NCI-H187 treated with DMSO at 0.1 percent for 48 hours (cell line): ENCODE measurements at places on chromosomes 4 and X.

GRCh38 chr4:172997217-172997609, 171.4 kb upstream of the GALNT7 start:
- DNase-seq, result no peak

DNA sequence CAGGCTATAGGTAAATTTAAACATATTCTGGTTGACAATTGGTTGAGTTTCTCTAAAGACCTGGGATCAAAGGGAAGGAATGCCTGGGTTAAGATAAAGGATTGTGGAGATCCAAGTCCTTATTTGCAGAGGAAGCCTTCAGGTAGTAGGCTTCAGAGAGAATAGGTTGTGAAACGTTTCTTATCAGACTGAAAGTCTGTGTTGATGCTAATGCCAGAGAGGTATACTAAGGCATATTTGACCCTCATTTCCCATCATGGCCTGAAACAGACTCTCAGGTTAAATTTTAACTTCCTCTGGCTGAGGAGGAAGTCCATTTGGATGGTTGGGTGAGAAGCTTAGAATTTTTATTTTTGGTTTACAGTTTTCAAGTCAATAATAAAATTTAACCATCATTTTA, 48.1 kb downstream of the UGT2A2 start:
- no peak for DNase-seq

DNA sequence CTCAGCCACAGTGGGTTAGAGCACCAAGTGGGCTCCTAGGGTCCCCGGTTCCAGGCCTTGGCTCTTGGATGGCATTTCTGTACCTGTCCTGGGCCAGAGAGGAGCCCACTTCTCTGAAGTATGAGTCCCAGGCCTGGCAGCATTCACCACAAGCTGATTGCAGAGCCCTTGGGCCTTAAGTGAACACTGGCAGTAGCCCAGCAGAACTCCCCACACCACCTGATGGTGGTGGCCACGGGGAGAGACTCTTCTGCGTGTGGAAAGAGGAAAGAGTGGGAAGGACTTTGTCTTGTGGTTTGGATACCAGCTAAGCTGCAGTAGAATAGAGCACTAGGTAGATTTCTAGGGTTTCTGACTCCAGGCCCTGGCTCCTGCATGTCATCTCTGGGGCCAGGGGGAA, 104.8 kb downstream of the DLG3 start:
- DNase-seq, result no peak

DNA sequence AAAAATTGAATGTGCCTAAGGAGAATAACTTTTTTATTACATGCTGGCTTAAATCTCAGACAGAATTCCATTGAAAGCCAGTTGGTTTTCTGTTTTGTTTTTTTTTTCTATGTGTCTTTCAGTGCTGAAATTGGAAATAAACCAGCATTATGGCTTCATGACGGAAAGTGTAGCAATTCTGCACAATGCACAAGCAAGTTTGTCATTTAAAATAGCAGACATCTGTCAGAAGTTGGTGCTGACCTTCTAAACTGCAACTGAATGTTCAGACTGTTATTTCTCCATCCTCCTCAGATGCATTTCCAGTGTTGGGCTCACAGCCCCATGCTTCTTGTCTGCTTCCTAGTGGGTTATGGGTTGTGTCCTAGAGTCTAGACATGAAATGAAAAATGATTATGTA, 107.2 kb upstream of the LIMCH1 start:
- no peak for DNase-seq

- DNase-seq, result no peak
Observed at GRCh38 chrX:906586-906985, 276.0 kb downstream of the SHOX start.
